ENCODE measurements at places on chromosomes 7 and 10.

GRCh38 chr7:17054206-17054605 lies 172.4 kb upstream of the AGR3 start:
- DNase-seq = no peak

DNA sequence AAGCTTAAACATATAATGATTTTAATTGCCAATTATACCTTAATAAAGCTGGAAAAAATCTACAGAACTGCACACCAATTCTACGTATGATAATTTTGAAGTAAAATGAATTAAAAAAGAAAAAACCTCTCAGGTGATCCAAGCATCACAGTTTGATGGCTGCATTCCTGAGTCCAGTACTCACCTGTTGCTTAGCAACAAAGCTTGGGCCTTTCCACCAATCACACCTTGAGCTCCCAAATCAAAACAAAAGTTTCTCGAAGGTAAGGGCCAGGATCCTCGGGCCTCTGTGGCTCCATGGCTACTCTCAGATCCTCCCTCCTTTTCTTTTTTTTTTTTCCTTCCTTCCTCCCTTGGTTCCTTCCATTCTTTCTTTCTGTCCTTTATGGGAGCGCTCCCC lies 137.2 kb upstream of the PCBD1 start:
- no peak for DNase-seq

DNA sequence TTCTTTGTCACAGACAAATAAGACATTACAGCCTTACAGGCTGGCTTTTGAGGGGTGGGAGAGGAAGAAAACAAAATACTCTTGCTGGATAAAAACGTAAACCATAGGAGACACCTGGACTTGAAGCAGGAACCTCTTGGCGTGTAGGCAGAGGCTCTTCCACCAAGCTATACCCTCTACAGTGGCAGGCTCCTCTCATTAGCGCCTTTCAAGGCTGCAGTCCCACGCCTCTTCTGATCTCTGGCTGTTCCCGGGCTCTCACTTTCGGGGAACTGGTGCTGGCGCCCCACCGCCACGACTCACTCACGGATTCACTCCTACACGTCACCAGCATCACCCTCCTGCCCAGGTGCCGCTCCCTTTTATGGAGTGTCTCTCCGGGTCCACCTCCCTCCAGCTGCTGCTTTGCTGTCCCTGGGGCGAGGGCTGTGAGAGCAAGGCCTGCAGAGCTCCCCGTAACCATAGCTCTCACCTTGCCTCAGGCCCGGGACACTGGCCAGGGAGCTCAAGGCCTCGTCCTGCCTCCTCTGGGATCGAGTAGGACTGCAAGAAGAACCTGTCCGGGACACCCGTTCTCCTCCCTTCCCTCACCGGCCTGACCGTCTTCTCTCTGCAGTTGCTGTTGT lies 62.6 kb downstream of the ZNF777 start:
- no peak for DNase-seq

- no peak for DNase-seq
Observed at GRCh38 chr10:127762925-127763324, 25.9 kb downstream of the FOXI2 start.

- DNase-seq = no peak
Observed at GRCh38 chr10:69492091-69492745, 41.0 kb downstream of the TSPAN15 start.

DNA sequence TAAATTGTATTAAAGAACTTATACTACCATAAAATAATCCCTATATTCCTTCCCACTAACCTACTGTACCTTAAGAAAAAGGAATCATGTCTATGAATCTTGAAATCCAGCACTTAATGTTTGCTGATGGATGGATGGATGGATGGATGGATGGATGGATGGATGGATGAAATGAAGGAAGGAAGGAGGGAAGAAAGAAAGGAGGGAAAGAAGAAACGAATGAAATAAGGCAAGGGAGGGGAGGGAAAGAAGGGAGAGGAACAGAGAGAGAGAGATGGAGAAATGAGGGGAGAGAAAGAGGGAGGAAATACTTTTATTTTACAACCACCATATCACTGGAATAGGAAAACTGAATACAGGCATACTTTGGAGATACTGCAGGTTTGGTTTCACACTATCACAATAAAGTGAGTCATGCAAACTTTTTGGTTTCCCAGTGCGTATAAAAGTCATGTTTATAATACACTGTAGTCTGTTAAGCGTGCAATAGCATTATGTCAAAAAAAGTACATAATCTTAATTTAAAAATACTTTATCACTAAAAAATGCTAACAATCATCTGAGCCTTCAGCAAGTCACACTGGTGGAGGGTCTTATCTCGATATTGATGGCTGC lies 219.8 kb downstream of the CHCHD3 start:
- DNase-seq = no peak

- DNase-seq = no peak
Observed at GRCh38 chr7:95577137-95577536, 19.2 kb downstream of the PDK4 start.

- DNase-seq = no peak
Observed at GRCh38 chr7:66272321-66272720, 67.2 kb downstream of the TPST1 start.

DNA sequence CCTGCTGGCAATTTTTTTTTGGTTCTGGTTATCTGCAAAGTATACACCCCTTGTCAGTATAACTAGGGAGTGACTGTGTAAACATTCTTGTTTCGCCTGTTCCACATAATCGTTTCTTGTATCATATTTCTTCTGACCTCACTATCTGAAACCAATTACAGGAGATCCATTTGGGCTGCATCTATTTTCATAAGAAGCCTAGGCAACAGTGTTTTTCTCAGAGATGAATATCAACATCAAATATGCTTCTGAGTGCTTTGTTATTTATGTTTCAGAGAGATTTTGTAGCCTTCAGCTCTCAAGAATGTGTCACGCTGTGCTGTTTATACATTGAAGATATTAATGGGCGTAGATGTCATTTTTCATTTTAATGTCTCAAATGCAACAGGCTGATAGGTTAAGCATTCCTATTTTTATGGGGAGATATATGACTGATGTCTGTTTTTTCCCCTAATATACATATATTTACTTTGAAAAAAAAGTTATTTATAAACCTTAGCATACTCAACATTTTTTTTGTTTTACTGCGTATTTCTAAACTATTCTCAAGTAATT lies 115.5 kb downstream of the FOXP2 start:
- no peak for DNase-seq

GRCh38 chr10:132443605-132443982 lies 46.6 kb downstream of the PWWP2B start:
- DNase-seq = no peak

DNA sequence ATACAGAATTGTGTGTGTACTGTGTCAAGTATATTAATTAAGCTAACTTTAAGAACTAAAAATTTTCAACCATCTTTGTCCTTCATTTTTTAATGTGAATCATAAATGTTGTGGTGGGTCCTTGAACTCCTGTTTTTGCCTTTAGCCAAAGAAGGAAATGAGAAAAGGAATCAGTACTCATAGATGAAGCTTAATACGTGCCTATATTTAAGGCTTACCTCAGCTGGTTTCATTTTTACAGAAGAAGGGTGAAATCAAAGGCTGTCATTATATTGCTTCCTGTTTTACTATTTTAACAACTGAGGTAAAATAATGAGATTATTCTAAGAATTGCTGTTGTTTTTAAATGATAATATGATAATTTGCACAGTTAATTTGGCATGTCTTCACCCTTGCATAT lies 6.3 kb upstream of the SNX13 start:
- no peak for DNase-seq

- no peak for DNase-seq
Observed at GRCh38 chr7:85095806-85096205, 91.0 kb downstream of the SEMA3D start.

DNA sequence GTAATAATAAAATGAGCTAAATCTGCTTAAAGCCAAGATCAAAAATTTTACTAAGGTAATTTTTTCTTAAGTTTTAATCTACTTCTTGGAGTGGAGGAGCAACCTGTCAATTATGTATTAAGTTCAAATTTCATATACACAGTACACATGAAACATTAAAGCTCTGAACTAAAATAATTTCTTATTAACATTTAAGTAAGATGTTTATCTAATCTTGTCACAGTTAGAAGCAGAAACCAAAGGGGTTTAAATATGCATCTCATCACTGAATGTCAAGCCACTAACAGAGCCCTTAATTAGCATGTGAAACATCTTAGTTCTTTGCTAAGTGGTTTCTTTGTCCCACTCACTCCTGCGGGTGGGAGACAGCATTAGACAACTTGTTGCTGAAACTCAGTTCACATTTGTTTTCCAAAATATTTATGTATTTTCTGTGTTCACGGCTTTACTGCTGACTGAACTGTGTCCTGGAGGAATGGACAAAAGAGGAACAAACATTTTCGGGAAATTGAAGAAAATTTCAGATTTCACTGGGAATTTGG lies 130.9 kb upstream of the MBL2 start:
- DNase-seq = no peak

DNA sequence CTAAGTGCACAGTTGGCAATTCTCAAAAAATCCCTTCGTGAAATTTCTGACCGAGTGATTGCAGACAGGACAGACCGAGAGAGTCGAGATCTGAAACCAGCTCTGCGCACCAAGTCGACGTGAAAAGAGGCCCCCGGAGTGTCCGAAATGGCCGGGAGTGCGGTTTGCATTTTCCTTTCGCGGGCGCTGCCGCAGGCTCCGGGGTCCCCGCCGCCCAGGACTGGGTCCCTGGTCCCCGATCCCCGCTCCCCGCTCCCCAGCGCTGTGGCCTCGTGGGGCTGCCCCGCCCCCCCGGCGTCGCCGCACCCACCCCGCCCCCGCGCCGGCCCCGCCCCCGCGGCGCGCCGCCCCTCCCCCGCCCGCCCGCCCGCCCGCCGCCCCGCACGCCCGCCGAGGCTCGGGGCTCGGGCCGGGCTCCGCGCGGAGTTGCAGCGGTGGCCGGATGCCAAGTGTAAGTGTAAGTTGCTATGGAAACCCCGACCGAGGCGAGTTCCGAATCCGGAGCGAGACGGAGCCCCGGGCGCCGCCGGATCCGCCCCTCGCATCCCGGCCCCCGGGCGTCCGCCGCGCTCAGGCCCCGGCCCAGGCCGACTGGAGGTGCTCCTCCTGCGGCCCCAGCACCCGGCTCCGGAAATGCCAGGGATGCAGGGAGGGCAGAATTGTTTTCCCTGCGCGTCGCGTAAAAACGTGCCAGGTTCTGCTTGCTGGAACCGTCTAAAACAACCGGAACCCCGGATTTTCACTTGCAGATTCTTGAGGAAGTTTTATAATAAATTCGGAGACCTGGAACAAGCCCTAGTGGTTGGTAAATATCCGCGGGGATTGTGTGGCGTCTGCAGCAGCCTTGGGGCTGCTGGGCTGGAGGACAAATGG lies 4.6 kb downstream of the BMI1 start:
- no peak for DNase-seq

DNA sequence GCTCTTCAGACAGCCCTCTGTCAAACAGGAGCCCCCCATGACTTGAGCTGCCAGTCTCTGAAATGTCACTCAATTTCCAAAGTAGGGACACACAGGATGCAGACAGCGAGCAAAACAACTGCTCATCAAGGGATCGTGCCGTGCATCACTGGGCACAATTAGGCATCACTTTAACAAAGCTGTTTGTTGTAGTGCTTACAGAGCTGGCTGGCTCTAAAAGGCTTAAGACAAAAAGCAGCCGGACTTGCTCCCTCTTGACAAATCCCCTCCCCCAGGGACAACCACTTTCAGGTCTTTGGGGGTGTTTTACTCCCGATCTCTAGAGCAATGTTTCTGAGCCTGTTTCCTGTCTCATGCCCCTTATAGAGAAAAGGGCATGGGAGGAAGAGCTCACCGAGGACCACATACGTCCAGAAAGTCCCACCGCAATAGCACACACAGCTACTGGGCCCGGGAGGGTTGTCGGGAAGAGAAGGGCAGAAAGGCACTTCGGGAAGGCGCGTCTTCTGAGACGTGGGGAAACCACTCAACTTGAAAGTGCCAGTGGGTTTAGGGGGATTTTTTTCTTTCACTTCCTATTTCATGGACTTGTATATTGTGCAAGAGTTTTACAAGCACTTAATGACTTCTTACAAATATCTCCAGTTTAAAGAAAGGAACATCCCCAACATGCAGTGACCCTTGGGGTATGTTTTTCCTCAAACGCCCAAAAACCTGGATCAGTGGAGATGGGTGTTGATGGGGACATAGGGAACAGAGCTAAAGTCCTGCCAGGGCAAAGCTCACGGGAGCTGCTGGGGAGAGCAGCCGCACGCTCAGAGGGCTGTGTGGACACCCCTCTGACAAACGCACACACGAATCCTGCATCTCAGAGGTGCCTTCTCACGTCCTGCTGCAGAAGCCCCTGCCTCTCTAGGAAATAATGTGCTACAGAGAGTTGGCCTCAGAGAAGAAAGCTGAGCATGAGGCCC lies 27.1 kb downstream of the LRRC20 start:
- DNase-seq = no peak

GRCh38 chr7:96833676-96834453 lies 124.2 kb upstream of the SEM1 start:
- DNase-seq = no peak

DNA sequence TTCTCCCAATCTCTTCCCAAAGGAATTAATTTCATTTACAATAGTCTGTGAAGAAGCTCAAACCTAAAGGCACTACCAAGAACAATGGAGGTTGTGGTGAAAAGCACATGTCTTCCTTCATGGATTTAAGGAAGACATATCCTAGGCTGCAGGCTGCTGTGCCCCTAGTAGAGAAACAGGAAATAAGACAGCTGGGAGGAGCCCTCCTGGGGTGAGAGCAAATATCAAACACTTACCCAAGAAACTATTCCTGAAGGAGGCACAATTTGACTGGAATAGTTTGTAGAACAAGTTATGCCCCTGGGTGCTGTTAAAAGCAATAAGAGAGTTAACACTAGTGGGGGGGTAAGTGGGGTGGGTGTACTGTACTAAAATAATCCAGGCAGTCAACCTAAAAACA lies 30.1 kb downstream of the PDZD8 start:
- DNase-seq = no peak

DNA sequence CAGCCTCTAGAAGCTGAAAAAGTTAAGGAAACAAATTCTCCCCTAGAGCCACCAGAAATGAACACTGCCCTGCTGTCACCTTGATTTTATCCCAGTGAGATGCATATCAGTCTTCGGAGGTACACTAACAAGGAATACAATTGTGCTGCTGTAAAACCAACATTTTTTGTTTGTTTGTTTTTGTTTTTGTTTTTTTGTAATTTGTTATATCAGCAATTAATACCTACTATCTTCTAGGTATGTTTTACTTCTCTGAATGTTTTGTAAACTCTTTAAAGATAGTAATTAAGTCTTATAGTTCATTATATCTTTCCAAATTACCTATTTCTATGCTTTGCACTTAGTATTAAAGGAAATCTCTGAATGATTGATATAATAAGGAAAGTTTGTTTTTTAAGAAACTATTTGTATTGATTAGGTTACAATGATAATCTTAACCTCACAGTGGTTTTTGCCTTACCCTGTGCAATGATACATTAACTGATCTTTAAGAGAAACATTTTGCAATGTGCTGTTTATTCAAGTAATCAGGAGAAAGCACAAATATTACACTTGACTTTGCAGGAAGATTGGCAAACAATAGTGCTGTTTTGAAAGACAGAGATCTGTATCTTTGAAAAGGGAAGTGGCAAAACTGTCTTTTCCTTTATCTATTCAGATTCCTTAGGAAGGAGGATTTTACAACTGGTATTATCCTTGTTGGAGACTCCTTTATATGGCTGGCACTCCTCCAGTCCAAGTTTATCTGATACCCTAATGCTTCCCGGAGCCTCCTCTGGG lies 11.3 kb upstream of the HGF start:
- no peak for DNase-seq

All from epithelial cell of prostate (primary cell).